Amniotic stem cell (primary cell): ENCODE measurements at places on chromosomes 12 and 14.

DNA sequence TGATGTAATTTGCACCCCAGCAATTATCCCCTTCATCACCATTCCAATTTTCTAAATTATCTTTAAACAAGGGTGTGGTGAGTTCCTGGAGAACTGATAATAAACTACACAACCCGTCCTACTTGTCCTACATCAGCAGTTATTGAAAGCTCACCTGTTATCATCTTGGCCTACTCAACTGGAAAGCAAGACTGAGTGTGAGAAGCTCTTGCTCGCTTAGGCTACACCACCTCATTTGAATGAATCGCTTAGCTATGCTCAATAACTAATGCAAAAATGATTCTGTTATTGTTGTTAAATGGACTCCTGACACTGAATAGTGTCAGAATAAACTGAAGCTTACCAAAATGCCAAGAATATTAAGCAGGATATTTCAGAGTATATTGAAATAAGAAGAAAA is 115.4 kb upstream of the BTG1 start:
- DNase-seq = no peak

- DNase-seq = no peak
These were observed 61.9 kb downstream of the ESR2 start for GRCh38 chr14:64232095-64232838.

GRCh38 chr14:34671716-34672115 is 41.8 kb upstream of the SNX6 start:
- DNase-seq = no peak

DNA sequence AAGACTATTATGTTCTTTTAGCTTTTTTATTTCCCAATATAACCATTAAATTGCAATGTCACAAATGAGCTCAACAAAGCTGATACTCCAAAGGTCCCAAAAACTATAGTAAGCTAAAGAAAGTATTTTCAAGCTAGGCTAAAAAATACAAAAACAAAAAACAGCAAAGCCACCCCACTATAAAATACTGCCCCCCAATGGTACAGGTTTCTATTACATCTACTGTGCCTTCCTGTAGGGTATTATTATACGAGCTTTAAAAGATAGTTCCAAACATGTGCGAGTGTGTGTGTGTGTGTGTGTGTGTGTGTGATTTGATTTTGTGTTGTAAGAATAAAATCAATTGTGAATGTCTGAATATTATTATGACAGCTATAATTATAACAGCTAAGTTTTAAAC is 1.1 kb downstream of the IFNG start:
- no peak for DNase-seq

DNA sequence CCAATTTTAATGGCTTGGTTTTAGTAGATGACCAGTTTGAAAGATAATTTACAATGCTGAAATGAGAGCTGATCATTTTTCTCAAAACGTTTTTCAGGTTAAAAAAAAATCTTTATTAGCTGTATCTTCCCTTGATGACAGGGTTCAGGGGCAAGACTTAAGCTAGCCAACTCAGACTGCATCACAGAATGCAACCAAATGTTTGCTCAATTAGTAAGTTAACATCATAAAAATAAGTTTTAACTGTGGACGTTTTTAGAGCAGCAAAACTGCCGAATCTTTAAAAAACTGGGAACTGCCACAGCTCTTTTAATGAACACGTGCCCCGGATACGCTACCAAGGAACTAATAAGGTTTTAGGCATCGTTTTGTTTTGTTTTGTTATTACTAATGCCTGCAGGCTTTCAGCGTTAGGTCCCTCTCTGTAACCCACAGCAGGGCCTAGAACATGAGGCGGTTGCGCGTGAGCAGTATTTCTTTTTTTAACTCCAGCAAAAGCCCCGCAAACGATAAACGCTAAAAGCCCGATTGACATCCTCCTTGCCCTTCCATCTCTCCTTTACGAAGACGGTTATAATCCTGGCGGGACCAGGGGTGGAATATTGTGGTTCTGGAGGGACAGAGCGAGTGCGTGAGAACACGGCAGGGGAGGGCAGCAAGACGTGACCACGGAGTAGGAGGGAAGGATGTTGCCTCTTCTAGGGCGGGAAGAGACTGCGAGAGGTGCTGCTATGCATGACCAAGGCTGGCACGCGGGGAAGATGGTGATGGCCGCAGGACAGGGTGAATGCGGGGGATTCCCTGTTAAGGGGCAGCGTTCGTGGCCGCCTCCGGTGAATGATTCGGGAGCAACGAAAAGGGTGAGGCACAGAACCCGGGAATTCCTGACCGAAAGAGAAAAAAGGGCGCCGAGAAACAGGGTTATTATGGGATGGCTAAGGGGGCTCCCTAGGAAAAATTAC is 652 bp downstream of the SUPT16H start:
- peak; percentile 2 for DNase-seq

- DNase-seq = no peak
These were observed 1030.4 kb downstream of the TMEM121 start for GRCh38 chr14:106556665-106557289.

GRCh38 chr12:81797100-81797499 is 38.0 kb upstream of the PPFIA2 start:
- DNase-seq = no peak

- DNase-seq = no peak
These were observed 139.0 kb downstream of the SYNE2 start for GRCh38 chr14:63991833-63992232.

DNA sequence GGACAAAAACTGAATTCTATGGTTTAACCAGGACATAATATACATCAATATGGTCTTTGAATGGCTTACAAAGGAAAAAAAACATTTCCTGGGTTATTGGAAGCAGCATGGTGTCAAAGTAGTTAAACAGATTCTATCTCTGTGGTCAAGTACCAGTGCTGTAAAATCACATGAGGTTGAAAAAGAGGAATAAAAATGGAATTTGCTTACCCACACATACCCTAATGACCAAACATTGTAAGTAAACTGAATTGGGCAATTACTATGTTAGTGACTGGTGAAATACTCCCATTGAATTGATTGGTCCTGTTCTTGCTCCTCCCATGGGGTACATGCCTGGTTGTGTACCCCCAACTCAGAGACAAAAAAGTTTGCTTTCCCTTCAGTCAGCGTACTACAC is 19.6 kb downstream of the IFNG start:
- no peak for DNase-seq

- no peak for DNase-seq
These were observed 184.2 kb upstream of the LHX5 start for GRCh38 chr12:113655919-113656318.

DNA sequence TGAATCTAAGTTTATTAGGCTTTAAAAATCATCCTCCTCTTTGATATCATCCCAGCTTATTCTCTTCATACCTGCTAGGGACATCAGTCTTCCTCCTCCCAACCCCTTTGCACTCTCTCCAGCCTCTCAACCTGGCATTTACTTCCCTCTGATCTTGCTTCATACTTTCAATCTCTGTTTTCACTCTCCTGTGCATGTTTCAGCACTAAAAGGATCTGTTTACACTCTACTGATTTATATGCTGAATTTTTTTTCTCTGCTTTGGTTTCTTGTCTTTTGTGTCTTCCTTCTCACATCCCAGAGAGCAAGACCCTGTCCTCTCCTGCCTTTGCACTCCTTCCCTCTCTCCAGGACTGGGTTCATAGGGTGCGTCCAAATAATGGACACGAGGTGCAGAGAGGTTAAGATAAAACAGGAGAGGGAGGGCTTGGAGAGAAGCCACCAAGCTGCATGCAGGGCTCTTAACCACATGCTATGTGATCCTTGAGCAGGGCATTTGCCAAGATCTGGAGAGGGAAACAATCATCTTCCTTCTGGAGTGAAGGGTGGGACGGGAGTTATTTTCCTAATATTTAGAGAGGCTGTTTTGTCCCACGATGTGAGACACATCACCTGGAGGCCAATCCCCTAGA is 3.0 kb upstream of the CISTR start:
- DNase-seq = no peak
